ENCODE measurements at places on chromosomes 2 and 18.

DNA sequence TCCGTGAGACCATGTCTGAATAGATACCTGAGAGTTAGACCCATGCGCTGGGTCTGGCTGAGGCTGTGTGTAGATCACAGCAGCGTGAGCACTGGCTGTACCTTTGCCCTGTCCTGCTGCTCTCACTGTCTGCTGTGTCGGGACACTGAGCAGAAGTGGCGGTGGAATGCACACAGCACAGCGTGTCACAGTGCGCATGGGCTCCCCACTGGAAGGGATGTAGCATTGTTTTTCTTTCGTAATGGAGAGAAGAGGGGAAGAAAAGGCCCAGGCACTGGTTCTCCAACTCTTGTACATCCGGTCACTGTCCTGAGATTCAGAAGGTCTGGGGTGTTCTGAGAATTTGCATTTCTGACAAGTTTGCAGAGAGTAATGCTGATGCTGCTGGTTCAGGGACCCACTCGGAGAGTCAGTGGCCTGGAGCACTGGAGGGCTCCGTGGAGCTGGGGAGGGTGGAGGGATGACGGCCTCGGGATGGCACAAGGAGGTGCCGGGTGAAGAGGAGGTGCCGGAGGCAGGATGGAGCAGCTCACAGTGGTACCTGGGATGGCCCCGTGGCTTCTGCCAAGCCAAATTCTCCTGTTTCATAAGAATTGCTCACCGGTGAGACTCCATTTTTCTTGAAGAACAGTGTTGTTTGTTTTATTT, 252.8 kb downstream of the LDLRAD4 start:
- DNase-seq = no peak

DNA sequence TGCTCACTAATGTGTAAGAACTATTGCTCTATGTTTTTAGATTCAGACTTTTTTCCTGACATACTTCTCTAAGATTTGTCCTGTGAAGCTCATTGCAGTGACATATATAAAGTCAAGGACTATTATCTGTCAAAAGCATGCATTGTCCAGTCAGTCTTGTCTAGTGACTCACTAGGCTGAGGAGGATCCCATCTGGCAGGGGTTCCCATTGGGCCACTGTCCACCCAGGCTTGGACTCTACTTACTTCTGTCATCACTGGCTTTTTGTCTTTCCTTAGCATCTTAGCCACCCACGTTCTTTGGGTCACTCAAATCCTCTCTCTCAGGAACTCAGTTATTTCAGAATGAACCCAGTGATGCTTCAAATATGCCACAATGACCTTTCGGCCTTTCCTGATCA, 132.6 kb upstream of the NABP1 start:
- DNase-seq = no peak

GRCh38 chr2:212027681-212028628, 510.6 kb downstream of the ERBB4 start:
- DNase-seq = no peak

DNA sequence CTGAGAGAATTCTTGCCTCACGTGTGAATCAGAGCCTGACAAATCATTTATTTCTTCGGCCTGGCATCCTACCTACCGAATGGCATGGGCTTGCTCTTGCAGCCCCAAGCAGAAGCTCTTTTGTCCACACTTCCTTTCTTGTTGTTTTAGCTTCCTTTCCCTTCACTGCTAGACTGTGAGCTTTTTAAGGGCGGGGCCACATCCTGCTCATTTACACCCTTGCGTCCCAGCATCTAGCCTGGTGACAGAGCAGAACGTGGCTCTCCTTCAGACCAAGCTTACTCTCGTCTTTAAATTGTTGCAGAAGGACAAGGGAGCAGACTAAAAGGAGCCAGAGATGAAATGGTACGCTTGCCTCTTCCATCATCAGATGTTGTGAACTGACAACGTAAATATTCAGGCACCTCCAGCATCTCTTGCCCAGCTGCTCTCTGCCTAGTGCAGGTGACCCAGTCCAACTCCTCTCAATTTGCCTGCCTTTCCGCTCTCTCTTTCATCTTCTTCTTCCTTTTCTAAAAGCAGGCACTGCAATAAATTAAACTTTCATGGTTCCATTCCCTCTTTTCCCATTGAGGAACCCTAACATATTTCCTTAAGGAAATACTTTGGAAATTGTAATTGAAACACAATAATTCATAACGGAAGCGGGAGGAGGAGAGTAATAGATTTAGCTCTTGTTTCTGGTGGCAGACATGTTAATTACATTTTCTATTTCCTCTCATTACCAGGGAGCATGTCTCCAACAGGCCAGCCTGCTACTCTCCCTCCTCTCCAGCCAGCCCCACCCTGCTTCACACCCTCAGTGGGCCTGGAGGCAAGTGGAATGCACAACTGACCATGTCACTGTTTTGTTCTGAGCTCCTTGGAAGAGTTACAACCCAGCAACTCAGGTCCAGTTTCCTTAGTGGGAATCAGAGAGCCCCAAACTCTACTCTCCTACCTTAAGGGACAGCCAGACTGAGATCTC, 228.1 kb upstream of the TRIB2 start:
- no peak for DNase-seq

DNA sequence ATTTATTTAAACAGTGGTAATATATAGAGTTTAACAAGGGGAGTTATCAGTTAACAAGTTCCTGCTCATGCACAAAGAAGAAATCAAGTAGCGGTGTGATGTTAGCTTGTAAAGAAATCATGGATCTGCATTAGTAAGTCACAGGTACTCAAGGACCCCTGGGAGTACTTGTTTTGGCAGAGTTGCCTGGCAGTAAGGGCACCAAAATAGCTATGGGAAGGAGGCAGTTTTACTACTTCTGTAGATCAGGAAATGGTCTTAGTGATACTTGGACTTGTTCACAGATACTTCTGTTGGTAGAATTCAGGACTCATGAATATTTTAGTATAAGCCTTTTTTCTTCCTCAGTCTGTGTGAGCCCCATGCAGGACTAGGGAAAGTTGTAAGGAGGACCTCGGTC, 107.3 kb upstream of the IL1R2 start:
- no peak for DNase-seq

GRCh38 chr2:70834881-70835280, 735 bp downstream of the CD207 start:
- no peak for DNase-seq

- DNase-seq = no peak
Observed at GRCh38 chr18:32509111-32509510, 38.4 kb upstream of the GAREM1 start.

DNA sequence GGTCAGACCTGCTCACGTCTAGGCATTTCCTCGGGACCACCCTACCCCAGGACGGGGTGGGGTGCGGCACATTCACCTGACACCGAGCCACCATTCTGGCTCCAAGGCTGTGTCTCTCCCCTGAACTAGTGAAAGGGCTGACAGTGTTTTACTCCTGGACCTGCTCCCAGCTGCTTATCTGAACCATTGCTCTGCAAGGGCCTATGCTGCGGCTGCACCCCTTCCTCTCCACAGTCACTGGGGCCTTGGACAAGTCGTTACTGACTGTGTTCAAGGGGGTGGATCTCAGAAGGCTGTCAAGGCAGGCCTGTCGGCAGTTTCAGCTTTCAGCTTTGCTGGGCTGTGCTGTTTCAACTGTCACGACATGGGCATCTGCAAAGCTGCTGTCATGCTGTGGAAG, 11.7 kb downstream of the CREG2 start:
- no peak for DNase-seq

DNA sequence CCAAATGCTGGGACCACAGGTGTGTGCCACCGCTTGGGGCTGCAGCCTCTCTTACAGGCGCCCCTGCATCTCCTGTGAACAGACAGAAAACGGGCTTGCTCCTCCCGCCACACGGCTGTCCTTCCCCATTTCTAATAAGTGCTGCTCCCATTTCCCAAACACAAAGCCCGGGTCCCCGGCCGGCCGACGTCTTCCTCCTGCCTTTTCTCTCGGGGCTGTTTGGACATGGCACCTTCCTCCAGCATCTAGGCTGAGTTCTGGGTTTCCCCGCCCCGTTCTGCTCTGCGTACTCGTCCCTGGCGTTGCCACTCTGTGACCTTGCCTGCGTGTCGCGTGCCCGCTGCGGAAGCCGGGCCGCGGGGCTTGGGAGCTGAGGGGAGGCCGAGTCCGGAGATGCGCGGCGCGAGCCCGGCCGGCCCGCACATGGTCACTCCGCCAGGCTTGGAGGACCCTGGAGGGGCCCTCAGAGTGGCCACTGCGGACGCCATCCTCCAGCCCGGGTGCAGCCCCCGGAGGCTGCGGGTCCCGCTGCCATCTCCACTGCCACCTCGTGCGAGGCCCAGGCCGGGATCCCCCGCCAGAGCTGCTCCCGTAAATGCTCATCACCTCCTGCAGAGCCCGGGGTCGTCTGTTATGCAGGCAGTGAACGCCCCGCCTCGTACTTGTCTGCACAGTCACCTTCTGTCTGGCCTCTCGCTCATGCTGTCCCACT, 26.3 kb downstream of the PRELID3A start:
- no peak for DNase-seq

DNA sequence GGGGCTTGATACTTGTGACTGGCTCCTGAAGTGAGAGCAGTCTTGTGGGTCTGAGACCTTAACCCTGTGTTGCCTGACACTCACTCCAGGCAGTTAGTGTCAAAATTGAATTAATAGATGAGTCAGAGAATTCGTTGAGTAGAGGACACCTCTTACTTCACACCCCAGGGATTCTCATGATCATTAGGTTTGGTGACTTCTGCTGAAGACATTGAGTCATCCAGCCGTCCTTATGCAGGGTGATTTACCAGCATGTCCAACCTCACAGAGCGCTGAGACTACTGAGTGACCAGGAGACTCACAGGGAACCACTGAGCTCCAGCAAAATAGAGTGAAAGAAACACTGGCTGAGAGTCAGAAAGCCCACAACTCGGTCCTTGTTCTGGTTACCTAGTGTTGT, 36.0 kb upstream of the EVA1A start:
- DNase-seq = no peak

- no peak for DNase-seq
Observed at GRCh38 chr2:55157474-55157884, 74.6 kb downstream of the CLHC1 start.

DNA sequence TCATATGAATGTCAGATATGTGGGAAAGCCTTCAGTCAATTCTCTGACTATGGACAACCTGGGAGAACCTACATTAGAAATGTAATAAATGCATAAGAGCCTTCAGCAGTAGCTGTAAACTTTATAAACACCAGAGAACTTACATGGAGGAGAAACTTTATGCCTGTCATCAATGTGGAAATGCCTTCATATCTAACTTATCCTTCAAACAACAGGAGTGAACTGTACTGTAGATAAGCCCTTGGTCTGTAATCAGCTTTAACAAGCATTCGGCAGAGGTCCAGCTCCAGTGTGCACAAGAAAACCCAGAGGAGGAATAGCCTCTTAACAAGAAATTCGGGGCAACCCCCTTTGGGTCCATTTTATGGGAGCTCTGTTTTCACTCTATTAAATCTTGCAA, 14.8 kb upstream of the UXS1 start:
- no peak for DNase-seq
